ENCODE measurements at places on chromosomes 16 and 17. TPM values are rescaled to one million over a fixed set of nuclear protein-coding genes. Genes with fewer than 3 reads are reported as not detected.
A peak's percentile ranks its signal among the peaks of the same experiment; 100 is the strongest.

GRCh38 chr17:44807093-44807816 lies 22.8 kb downstream of the GJC1 start:
- DNase-seq: no peak

DNA sequence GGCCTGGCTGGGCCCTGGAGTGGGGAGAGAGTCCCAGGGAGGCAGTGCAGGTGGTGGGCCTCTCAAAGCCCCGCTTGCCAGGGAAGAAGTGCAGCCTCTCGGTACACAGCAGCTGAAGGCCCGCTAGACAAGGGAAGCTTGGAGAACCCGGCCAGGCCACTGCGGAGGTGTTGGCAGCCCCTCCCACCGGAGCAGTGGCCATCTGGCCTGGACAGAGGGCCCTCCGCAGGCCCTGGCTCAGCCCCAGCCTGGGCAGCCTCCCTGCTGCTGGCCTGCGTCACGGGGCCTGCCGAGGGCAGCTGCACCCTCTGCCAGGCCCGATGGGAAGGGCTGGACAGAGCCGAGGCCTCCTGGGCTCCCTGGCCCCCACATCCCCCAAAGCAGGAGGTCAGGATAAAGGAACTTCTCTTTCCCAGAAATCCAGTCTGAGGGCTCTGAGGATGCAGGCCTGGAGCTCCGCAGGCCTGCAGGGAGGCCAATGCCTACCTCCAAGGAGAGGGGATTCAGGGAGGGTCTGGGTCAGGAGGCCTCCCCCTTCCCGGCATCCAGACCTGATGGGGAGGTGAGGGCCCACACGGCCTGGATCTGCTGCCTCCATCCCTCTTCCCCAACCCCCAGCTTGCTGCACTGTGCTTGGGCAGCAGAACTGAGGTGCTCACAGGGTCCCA lies 4.3 kb downstream of the SPPL2C start:
- no peak for DNase-seq

GRCh38 chr17:19492141-19492540 lies 41.5 kb upstream of the SLC47A1 start:
- no peak for DNase-seq

ACSM3 gene
- 6.4 TPM for total RNA-seq

- no peak for DNase-seq
Measured at GRCh38 chr16:169014-169413, 3.2 kb downstream of the HBM start.

- DNase-seq: no peak
Measured at GRCh38 chr16:2469399-2470233, 1.5 kb upstream of the NTN3 start.

DNA sequence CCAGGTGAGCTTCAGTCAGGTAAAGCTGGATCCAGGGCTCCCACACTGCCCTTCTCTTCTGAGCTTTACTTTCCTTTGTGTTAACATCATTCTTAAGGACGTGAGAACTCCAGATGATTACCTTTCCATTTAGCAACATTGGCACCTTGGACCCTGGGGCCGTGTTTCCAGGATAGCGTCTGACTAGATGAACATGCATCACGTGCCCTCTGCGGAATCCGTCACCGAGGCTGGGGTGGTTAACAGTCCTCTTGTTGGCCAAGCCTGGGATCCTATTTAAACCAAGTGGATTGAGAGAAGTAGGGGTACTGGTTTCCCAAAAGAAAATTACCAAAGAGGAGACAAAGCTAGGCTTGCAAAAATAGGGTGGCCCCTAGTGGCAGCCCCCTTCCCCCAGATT lies 3.9 kb upstream of the LAT start:
- no peak for DNase-seq

CCL4L2 gene
- 12.6 TPM for total RNA-seq

- DNase-seq: no peak
Measured at GRCh38 chr16:53849994-53850393, 146.0 kb downstream of the FTO start.

DNA sequence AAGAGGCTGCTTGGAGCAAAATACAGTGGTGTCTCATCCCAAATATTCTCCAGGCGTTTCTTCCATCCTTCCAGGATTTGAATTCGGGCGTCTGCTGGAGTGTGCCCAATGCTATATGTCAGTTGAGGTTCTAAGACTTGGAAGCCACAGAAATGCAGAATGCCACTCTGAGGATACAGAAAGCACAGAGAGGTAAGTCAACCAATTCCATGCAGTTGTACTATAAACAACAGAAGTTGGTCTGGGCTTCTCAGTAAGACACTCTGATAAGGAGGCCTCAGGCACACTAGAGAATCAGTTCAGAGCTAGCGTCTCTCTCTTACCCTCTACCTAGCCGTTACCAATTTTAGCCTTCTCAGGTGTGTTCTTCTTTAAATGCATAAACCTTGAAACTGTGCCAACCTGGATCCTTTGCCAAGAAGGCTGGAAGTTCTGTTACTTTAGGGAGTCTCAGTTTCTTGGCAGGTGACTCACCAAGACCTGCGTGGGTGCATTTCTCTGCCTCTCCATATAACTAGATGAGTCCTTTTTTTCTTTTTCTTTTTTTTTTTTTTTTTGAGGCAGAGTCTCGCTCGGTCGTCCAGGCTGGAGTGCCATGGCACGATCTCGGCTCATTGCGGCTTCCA lies 15.1 kb downstream of the NQO1 start:
- DNase-seq: no peak

GRCh38 chr17:9162275-9162985 lies 141.1 kb downstream of the NTN1 start:
- no peak for DNase-seq

DNA sequence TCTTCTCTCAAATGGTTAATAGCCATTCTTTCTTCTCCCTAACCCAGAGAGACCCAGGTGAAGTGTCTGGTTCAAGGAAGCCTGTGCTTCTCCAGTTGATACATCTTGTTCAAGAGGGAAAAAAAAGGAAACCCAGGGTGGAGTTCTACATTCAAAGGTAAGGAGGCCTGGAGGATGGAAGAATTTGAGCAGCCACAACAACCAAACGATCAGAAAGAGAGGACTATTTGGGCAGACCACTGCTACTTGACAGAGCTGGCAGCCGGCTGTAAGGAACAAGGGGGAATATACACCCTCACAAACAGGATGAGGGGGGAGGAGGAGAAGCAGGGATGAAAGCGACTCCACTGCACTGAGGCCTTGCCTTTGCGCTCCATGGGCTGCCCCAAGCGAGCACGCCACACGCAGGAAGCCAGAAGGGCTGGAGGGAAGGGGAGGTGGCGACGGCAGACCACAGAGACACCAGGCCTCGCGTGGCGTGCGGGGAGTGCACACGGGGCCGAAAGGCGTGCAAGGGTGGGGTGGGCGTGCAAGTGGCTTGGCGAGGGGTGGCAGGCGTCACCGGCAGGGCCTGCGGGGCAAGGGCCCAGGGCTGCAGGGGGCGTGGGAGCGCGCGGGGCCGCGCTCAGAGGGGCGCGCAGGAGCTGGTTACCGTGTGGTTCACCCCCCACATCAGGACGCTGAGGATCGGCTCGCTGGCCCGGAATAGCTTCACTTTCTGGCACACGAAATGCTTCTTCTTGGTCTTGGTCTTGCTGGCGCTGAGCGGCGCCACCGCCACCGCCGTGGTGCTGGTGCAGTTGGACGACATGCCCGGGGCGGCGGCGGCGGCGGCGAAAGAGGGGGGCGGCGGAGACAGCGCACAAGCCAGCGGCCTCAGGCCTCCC lies 499 bp downstream of the PIP4K2B start:
- peak; percentile 34 for DNase-seq

- DNase-seq: no peak
Measured at GRCh38 chr17:19558946-19559345, 25.3 kb downstream of the SLC47A1 start.

CES4A gene
- 17.0 TPM for total RNA-seq

DNA sequence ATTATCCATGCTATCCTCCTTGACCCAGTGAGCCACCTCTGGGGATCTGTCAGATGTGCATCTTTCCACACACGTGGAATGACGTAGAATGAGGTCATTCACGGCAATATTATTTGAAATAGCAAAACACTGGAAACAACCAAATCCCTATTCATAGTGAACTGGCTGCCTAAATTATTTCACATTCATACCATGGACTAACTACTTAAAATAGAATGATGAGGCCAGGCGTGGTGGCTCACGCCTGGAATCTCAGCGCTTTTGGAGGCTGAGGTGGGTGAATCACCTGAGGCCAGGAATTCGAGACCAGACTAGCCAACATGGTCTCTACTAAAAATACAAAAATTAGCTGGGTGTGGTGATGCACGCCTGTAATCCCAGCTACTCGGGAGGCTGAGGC lies 75.5 kb downstream of the RAP1GAP2 start:
- DNase-seq: no peak

DNA sequence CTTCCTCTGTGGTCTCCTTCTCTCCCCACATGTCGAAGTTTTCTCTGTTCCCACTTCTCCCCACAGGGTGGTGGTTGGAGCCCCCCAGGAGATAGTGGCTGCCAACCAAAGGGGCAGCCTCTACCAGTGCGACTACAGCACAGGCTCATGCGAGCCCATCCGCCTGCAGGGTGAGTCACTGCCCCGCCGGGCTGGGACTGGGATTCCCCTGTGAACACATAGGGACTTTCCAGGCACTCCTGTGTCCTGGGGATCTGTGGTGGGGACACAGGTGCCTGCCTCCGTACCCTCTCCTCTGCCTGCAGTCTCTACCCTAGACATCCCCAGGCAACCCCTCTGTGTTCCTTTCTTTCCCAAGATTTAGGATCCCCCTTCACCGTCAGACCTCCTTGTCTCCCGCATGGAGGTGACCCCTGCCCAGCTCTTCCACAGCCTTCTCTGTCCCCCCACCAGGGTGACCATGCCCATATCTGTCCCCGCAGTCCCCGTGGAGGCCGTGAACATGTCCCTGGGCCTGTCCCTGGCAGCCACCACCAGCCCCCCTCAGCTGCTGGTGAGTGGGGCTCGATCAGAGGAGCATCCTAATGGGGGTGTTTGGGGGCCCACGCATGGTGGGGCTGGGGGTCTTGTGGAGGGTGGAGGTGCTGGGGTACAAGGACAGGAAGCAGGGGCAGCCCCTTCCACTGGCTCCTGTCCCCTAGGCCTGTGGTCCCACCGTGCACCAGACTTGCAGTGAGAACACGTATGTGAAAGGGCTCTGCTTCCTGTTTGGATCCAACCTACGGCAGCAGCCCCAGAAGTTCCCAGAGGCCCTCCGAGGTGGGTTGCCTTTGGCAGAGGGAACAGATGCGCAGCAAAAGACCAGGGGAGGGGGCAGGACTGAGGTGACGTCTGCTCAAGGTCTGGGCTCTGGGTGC lies 5.8 kb downstream of the ITGAM start:
- peak; percentile 56 for DNase-seq
